Activated T-helper 1 cell treated with anti-CD3 and anti-CD28 coated beads, Interleukin-12 subunit alpha, Interleukin-12 subunit beta, Interleukin-2, Interleukin-4 antibody, amounts not matched to agents 30 ng/mL and 10 ng/mL and 1 ng/mL, durations not matched to agents 14 hours and 24 hours and 36 hours (primary cell): ENCODE measurements at places on chromosomes 7 and 10. TPM values are rescaled to one million over a fixed set of nuclear protein-coding genes. Genes with fewer than 3 reads are reported as not detected.

ARL3 gene
- 6.6 and 6.8 TPM in 2 replicates for total RNA-seq

PAX4 gene
- not detected in 2 replicates for total RNA-seq

DNA sequence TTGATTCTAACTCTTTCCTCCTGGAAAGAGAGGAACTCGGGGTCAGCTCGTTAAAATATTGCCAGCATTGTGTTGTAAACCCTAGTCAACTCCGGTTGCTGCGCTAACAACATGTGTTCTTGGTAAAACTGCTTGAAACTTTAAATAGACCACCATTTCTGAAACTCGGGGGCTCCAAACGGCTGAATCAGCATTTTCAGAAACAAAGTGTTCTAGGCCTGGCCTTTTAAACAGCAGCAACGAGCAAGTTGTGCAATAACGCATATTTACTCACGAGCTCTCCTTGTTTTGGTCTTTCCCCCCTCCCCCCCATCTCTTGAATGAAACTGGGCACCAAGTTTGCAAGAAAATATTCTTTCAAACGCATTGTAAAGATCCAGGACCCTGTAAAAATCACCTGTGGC is 9.2 kb upstream of the GRB10 start:
- DNase-seq, result no peak

DNA sequence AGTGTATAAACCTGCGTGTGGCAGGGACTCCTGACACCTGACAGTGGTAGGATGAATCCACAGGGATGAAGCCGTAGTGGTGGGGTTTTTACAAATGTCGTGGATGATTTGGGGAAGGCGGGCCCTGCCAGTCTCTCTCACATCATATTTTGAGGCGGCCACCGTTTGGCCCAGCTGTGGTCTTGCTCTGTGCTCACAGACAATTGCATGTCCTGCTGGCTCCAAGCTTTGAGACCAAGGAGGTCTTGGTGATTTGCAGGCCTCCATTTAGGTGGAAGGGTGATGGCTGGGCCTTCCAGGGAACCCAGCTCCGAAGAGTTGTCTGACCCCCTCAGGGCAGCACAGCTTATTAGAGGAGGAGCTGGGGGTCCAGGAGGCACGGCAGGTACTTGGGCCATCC is 151.1 kb upstream of the SHH start:
- no peak for DNase-seq

DNA sequence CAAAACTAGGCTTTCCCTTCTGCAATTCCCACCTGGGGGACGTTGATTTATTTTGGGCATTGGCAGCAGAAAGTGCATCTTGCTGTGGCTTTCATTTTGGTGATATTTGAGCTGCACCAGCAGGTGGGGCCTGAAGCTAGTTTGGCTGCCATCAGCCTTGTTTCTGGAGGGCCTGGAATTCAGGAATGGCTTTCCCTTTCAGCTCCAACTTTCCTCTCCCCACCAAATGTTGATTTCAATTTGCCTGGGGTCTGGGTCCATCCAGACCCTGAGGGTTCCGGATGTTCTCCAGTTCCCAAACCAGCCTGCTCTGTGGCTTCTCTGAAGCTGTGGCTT is 640.4 kb downstream of the TYW1 start:
- no peak for DNase-seq
